GM23338 (cell line): ENCODE measurements at places on chromosomes 6 and 20. TPM values are rescaled to one million over a fixed set of nuclear protein-coding genes. Genes with fewer than 3 reads are reported as not detected.

GRCh38 chr6:118565311-118565960 lies 17.3 kb downstream of the PLN start:
- no peaks in the 10 kb centered on the region for H3K27me3 ChIP-seq
- H3K36me3 ChIP-seq = no peaks in the 10 kb centered on the region
- peaks cover 8% of the 10 kb centered on the region; the same call in 1 of the 2 replicates for H3K4me1 ChIP-seq
- no peak overlapping the region for H3K27ac ChIP-seq
- peak; percentile 79 for DNase-seq

GRCh38 chr6:156559162-156559690 lies 218.0 kb upstream of the ARID1B start:
- H3K4me1 ChIP-seq = no peaks in the 10 kb centered on the region
- H3K27me3 ChIP-seq = no peaks in the 10 kb centered on the region
- H3K27ac ChIP-seq = no peak overlapping the region
- H3K36me3 ChIP-seq = no peaks in the 10 kb centered on the region; the same call in 1 of the 2 replicates
- no peak for DNase-seq
- no peak overlapping the region for H3K4me3 ChIP-seq

DNA sequence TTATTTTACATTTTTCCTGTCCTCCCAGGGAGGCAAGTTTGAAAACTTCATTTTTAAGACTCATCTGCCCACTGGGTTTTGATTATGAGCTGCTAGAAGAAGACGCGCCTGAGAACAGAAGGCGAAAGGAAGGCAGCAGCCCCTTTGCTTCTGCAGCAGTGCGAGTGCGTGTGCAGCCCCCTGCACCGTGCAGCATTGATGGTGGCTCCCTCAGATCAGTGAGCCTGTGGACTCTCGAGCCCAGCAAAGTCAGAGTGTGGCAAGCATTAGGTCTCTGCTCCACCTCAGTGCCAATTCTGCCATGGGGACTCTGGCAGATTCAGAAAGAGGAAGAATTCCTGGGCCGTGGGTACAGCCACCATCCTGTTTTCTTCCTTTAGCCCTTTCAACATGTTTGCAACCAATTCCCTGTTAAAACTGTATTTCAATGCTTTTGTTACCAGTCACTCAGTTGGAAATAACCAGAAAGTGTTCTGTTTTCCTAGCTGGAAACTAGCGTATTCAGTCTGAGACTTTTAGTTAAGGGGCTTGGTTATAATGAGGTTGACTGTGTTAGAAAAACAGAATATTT lies 134.8 kb upstream of the OGFRL1 start:
- H3K4me3 ChIP-seq = no peak overlapping the region
- no peaks in the 10 kb centered on the region for H3K36me3 ChIP-seq
- no peaks in the 10 kb centered on the region for H3K27me3 ChIP-seq
- H3K27ac ChIP-seq = peak overlapping the region; percentile 53; the same call in 1 of the 2 replicates

DNA sequence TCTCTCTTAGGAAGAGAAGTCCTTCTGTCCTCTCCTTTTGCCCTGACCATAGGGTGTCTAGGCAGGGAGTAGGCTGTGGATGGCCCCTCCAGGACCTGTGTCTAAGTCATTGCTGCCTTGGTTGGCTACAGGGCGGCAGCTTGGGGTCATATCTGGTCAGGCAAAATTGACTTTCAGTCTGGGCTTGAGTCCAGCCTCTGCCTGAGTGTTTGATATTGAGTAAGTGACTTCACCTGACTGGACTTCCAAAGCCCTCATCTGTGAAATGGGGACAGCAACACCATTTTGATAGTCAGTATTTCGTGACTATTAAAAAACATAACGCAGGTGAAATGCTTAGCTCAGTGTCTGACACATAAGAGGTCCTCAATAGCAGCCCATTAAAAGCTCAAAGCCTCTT lies 4.6 kb downstream of the TGM3 start:
- peaks cover 10% of the 10 kb centered on the region for H3K4me1 ChIP-seq
- no peak for DNase-seq
- no peaks in the 10 kb centered on the region for H3K36me3 ChIP-seq
- no peak overlapping the region for H3K4me3 ChIP-seq
- no peaks in the 10 kb centered on the region for H3K27me3 ChIP-seq

- H3K27ac ChIP-seq = no peak overlapping the region
- no peak overlapping the region for H3K4me3 ChIP-seq
- no peak for DNase-seq
- no peaks in the 10 kb centered on the region for H3K27me3 ChIP-seq
These were observed 28.6 kb upstream of the SLC52A3 start for GRCh38 chr20:796921-797320.

DNA sequence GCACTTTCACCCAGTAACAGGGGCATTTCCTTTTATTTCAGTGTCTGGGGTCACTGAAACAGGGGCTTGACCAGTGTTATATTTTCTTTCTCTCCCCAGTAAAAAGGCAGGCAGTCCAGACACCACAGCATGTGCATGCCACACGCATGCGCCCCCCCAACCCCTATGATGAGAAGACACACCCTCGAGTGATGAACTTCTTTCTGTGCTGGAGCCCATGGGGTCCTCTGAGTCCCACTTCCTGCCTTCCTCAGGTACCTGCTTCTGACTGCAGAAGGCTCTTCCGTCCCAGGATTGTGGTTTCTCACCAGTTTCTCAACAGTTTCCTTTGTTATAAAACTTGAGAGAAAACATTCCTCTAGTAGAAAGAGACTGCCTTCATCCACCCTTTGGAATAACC lies 45.7 kb upstream of the TMEM181 start:
- H3K4me1 ChIP-seq = peaks cover 6% of the 10 kb centered on the region; the same call in 1 of the 2 replicates
- no peaks in the 10 kb centered on the region for H3K36me3 ChIP-seq
- no peak overlapping the region for H3K27ac ChIP-seq
- H3K4me3 ChIP-seq = no peak overlapping the region
- DNase-seq = no peak

DNA sequence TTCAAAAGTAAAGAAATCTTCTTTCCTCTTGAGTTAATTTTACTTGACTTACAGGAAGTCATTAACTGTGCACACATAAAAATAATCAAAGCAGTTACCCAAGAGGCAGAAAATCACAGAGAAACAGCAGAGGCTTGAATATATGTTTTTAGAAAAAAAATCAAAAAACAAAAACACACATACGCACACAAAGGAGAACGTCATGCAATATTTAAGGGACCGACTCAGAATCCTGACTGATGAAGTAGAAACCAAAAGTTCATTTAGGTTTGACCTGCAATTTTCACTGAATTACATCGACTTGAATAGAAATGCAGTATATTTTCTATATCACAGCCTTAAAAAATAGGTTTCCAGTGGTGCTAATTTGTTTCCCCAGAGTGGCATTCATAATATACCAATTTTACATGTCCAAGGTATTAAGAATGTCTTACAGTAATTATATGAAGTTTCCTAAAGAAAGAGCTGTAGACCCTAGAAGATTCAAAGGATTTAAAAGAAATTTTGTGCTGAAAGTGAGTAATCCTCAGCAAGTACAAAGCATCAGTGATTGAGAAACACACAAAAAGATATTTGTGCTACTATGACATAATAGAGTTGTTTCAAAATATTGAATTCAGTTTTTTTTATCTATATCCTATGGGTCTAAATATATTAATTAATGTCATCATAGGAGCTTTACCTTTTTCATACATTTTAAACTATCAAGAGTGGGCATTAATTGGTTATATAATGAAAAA lies 358.5 kb upstream of the RUNX2 start:
- no peak for DNase-seq
- no peaks in the 10 kb centered on the region for H3K4me1 ChIP-seq
- H3K27me3 ChIP-seq = no peaks in the 10 kb centered on the region
- H3K36me3 ChIP-seq = 0 out of 2 replicates have a peak, but pooled peaks cover 9% of the 10 kb centered on the region
- no peak overlapping the region for H3K4me3 ChIP-seq

- H3K36me3 ChIP-seq = no peaks in the 10 kb centered on the region
- no peak for DNase-seq
- no peaks in the 10 kb centered on the region for H3K27me3 ChIP-seq
- no peaks in the 10 kb centered on the region for H3K4me1 ChIP-seq
These were observed 28.7 kb downstream of the SDCBP2 start for GRCh38 chr20:1300083-1300840.

GRCh38 chr6:39411465-39411864 lies 89.0 kb upstream of the KCNK16 start:
- H3K4me1 ChIP-seq = peaks cover 3% of the 10 kb centered on the region; the same call in 1 of the 2 replicates
- H3K27ac ChIP-seq = no peak overlapping the region
- no peaks in the 10 kb centered on the region for H3K36me3 ChIP-seq
- no peak for DNase-seq
- H3K4me3 ChIP-seq = no peak overlapping the region

DNA sequence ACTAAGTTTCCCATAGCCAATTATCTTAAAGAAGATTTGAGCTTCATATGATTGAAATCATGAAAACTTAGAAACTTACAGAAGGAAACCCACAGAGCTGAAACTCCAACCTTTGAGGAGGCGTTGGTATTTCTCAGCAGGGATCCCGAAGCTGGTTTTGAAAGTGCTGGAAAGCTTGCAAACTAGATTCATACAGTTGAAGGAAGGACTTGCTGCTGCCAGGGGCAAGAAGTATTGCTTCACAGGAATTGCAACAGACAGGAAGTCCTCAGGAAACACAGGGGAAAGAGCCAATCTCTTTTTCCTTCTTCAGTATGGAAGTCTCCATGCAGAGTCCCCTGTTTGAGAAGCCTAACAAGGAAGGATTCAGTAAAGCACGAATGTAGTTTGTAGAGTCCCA lies 419.7 kb downstream of the CD109 start:
- no peaks in the 10 kb centered on the region for H3K4me1 ChIP-seq
- DNase-seq = no peak
- H3K27ac ChIP-seq = no peak overlapping the region
- no peaks in the 10 kb centered on the region for H3K36me3 ChIP-seq

- 0 out of 2 replicates have a peak overlapping the region, but pooled peaks have one; percentile 65 for H3K27ac ChIP-seq
- DNase-seq = peak; percentile 78
- H3K27me3 ChIP-seq = no peaks in the 10 kb centered on the region
These were observed 54.7 kb downstream of the ELOVL5 start for GRCh38 chr6:53294095-53294494.

- no peaks in the 10 kb centered on the region for H3K27me3 ChIP-seq
- no peak overlapping the region for H3K27ac ChIP-seq
- DNase-seq = no peak
- H3K4me1 ChIP-seq = no peaks in the 10 kb centered on the region
These were observed 180.4 kb downstream of the ZDHHC14 start for GRCh38 chr6:157561414-157561790.

GRCh38 chr20:10276878-10277580 lies 58.4 kb downstream of the SNAP25 start:
- H3K27me3 ChIP-seq = no peaks in the 10 kb centered on the region
- no peaks in the 10 kb centered on the region for H3K36me3 ChIP-seq
- DNase-seq = no peak
- H3K4me3 ChIP-seq = no peak overlapping the region

GRCh38 chr20:31573555-31574321 lies 31.4 kb upstream of the ID1 start:
- H3K27me3 ChIP-seq = no peaks in the 10 kb centered on the region
- H3K27ac ChIP-seq = peak overlapping the region; percentile 92
- no peaks in the 10 kb centered on the region for H3K36me3 ChIP-seq
- no peak for DNase-seq

DNA sequence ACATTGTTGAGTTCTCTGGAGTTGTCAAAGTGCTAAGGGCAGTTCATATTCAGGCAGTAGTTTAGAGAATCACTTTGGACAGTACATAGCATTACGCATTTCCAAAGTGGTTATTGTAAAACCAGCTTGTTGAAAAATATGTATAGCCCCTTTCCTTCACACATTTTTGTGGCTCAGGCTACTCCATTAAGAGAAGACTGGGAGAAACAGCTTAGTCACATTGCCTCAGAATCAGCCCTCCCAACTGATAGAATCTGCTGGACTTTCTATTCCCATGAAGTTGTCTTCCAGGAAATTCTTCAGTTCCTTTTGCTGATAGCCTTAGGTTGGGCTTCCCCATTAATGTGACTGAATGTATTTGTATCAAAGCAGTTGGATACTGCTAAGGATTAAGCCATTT lies 39.5 kb upstream of the HDGFL1 start:
- no peaks in the 10 kb centered on the region for H3K27me3 ChIP-seq
- H3K4me3 ChIP-seq = no peak overlapping the region
- no peak for DNase-seq
- H3K4me1 ChIP-seq = no peaks in the 10 kb centered on the region

TUBB2A gene
- polyA plus RNA-seq = 286 and 305 TPM in 2 replicates

BPIFB1 gene
- polyA plus RNA-seq = not detected in 2 replicates

LY6G6C gene
- polyA plus RNA-seq = 0.23 TPM in 1 of 2 replicates, not detected in the other

NKAIN2 gene
- polyA plus RNA-seq = 0.39 TPM in 1 of 2 replicates, not detected in the other

TGM3 gene
- polyA plus RNA-seq = 0.08 TPM in 1 of 2 replicates, not detected in the other
